Activated CD8-positive, alpha-beta memory T cell treated with anti-CD3 and anti-CD28 coated beads, Interleukin-2, amount 10 ng/mL, durations not matched to agents 7 days and 5 days (primary cell): ENCODE measurements at places on chromosomes 7 and 10. TPM values are rescaled to one million over a fixed set of nuclear protein-coding genes. Genes with fewer than 3 reads are reported as not detected.

DNA sequence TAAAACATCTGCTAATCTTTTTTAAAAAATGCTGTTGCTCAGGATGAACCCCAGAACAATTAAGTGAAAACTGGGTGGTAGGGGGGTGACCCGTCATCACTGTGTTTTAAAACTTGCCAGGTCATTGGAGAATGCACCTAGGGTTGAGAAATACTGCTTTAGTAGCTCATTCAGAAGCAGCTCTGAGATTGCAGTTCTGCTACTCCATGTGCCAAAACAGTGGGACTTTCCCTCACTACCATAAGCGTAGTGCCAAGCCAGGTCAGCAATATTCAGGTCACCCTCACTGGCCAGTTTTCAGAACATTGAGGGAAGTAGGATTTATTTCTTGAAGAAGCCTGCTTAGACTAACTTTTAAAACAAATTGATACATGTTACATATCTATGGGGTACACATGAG, 5.2 kb downstream of the STEAP2 start:
- H3K4me3 ChIP-seq = no peak overlapping the region
- H3K27me3 ChIP-seq = peaks cover 25% of the 10 kb centered on the region
- no peaks in the 10 kb centered on the region for H3K4me1 ChIP-seq
- DNase-seq = no peak
- H3K36me3 ChIP-seq = no peaks in the 10 kb centered on the region

DNA sequence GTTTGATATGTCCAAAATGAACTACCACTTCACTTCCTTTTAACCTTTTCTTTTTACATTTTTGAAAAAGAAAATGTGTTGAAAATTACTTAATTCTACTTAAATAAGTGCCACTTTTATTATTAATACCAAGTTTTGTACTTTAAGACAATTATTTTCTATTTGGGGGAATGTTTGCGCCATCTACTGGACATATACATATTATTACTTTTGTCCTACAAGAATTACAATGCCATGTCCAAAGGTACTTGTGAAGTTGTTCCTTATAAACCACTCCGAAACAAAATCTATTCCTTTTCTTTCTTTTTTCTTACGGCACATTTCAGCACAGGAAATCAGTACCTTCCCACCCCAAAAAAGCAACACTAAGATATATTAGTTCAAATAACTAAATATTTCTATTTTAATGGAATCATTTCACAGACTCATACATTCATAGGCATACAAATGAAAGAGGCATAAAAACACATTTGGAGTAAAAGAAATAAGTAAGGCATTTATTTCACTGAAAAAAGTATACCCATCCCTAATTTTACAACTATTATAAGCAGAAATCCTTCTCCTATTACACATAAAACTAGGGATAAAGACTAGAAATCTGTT, 169.9 kb downstream of the RNF133 start:
- no peak for DNase-seq
- H3K27ac ChIP-seq = no peak overlapping the region
- no peaks in the 10 kb centered on the region for H3K4me1 ChIP-seq
- no peaks in the 10 kb centered on the region for H3K36me3 ChIP-seq

DNA sequence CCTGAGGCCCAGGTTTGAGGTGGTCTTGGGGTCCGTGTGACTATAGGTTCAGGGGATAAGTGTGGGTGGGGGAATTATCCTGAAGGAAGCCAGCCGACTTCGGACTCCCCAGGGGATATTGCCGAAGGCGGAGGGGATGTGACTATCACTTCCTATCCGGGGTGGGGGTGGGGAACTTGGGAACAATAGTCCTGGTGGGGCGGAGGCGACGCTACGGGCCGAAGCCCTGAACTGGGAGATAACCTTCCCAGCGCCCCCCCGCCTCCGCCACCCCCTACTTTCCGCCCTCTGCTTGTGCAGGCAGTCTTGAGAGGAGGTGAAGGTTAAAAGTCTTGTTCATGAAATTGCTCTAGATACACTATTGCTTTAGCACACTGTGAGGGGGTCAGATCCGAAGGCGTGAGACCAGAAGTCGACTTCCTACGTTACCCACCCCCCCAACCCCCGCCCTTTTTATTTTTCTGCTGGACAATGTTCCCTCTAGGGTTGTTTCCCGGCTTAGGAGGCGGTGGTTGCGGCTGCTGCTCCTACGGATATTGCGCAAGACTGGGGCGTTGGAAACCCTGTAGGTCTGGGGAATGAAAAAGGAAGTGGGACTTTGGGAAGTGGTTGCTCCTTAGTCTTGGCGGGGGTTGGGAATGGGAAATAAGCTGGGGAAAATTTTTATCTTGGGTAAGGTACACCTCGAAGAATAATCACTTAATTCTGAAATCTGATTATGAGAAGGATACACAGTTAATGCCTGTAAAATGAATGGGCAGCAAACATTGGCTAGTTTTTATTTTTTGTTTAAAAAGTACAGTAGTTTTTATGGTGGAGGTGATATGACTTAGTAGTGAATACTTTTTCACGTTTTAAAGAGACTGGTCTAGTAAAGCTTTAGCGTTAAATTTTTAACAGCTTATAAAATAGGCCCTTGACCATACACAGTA, 1.5 kb downstream of the PTPN12 start:
- H3K27ac ChIP-seq = peak overlapping the region; percentile 52
- peak overlapping the region; percentile 80 for H3K4me3 ChIP-seq
- DNase-seq = no peak
- H3K4me1 ChIP-seq = peaks cover 11% of the 10 kb centered on the region
- H3K36me3 ChIP-seq = no peaks in the 10 kb centered on the region
- H3K27me3 ChIP-seq = peaks cover 4% of the 10 kb centered on the region

- no peaks in the 10 kb centered on the region for H3K4me1 ChIP-seq
- H3K36me3 ChIP-seq = no peaks in the 10 kb centered on the region
- DNase-seq = no peak
- H3K4me3 ChIP-seq = no peak overlapping the region
- no peaks in the 10 kb centered on the region for H3K27me3 ChIP-seq
Measured at GRCh38 chr7:74379938-74380337, 73.8 kb upstream of the GTF2IRD1 start.

DNA sequence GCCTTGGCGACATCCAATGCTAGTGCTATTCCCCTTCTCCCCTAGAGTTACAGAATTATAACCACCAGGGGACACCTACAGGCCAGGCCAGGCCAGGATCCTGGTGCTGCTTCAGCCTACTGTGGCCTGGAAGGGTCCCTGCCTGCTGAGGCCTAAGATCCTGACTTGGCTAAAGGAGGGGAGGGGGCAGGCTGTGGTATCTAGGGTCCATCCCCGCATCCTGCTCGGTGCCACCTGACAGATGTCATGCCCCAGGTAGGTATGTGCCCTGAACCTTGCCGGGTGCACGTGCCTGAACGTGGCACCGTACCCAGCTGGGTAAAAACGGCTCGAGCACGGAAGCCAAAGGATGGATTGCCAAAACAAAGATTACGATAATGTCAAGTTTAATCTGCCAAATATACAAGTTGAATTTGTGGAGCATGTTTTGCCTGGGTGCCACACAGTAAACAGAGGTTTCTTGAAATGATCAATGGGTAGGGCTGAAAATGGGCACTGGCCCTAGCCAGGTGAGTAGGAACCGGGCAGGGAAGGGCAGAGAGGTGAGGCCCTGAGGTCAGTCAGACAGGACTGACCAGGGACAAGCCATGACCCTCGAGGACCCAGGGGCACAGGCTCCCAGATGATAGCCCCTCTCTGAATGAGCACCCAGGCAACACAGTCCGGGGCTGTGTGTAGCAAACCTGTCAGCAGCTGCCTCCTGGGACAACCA, 12.6 kb downstream of the PDAP1 start:
- H3K4me1 ChIP-seq = peaks cover 22% of the 10 kb centered on the region
- no peak for DNase-seq
- H3K36me3 ChIP-seq = peaks cover 55% of the 10 kb centered on the region

DNA sequence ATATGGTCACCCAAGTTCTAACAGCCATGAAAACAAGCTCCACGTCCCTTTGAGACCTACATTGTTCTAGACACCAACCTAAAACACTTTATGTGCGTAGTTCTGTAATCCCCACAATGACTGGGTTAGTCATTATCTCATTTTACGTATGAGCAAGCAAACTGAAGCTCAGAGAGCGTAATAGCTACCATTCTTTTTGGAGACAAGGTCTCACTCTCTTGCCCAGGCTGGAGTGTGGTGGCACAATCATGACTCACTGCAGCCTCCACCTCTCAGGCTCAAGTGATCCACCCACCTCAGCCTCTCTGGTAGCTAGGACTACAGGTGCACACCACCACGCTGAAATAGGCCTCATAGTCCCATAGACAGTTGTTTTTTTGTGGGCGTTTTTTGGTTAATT, 10.5 kb downstream of the DAGLB start:
- no peak overlapping the region for H3K27ac ChIP-seq
- no peak for DNase-seq
- no peak overlapping the region for H3K4me3 ChIP-seq

PDE6C gene
- total RNA-seq = not detected

DNA sequence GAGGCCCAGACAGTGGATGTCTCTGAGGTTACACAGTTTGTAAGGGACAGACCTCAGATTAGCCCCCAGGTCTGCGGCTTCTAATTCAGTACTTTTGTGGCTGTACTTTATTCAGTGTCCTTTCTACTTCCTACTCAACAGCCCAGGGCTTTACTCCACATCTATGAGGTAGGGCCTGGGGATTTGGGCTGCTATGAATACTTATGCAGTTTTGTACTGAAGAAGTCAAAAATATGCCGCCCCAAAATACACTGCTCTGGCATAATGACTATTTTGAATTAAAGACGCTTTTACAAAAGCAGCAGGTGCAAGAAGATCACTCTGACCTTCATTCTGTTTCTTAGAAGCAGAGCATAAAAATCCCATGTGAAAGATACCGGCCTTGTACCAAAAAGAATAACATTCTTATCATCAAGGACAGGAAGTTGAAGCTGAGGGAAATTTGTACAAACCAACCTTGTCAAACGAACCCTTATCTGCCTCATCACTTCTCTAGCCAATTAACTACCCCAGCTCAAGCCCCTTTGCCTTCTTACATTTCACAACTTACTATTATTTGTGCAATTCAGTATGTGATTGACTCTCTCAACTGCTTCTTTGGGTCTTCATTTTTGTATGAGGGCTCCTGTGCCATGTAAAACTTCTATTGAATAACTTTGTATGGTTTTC, 26.1 kb upstream of the TRUB1 start:
- H3K36me3 ChIP-seq = peaks cover 4% of the 10 kb centered on the region
- DNase-seq = no peak
- H3K4me1 ChIP-seq = peaks cover 45% of the 10 kb centered on the region
- peak overlapping the region; percentile 40 for H3K4me3 ChIP-seq
- H3K27ac ChIP-seq = peak overlapping the region; percentile 74

GRCh38 chr7:85602196-85602595, 415.3 kb upstream of the SEMA3D start:
- no peaks in the 10 kb centered on the region for H3K27me3 ChIP-seq
- H3K36me3 ChIP-seq = no peaks in the 10 kb centered on the region
- no peak overlapping the region for H3K27ac ChIP-seq
- DNase-seq = no peak
- no peaks in the 10 kb centered on the region for H3K4me1 ChIP-seq

DNA sequence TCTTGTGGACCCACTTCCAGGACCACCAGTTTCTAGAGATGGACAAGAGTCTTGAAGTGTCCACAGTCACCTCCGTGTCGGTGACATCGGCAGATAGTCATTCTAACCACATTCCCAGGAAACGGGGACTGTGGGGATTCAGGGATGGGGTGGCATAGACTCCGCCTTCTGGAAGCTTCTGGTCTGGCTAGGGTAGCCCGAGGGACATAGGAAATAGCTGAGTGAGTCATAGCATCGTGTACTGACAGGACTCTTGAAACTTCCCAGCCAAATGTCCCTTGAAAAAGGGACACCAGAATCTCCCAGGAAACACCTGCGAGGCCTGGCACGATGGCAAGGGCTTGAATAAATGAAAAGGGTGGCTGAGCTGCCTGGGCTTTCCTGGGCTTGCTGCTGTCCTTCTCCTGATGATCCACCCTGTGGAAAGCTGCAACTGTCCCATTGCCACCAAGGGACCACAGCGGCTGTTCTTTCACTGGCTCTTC, 84.1 kb upstream of the LRRC4 start:
- H3K4me1 ChIP-seq = peaks cover 27% of the 10 kb centered on the region
- DNase-seq = peak; percentile 33
- no peaks in the 10 kb centered on the region for H3K27me3 ChIP-seq
- no peak overlapping the region for H3K27ac ChIP-seq
